ENCODE measurements at places on chromosomes 2 and 18. TPM values are rescaled to one million over a fixed set of nuclear protein-coding genes. Genes with fewer than 3 reads are reported as not detected.

NOSTRIN gene
- total RNA-seq: 0.20 TPM

SPATA3 gene
- not detected for total RNA-seq

HOXD11 gene
- 2.5 TPM for total RNA-seq

EMILIN2 gene
- total RNA-seq: 21.1 TPM

MALL gene
- total RNA-seq: 8.8 TPM

ETAA1 gene
- 13.1 TPM for total RNA-seq

MYOM1 gene
- under 0.01 TPM for total RNA-seq

LOXHD1 gene
- total RNA-seq: not detected

MYL1 gene
- total RNA-seq: not detected

KIAA2012 gene
- not detected for total RNA-seq
